Stimulated activated CD8-positive, alpha-beta memory T cell treated with anti-CD3 and anti-CD28 coated beads, Interleukin-4, amount 100 ng/mL, for 1 hour (primary cell): ENCODE measurements at places on chromosomes 4 and X.

- DNase-seq = no peak
Measured at GRCh38 chrX:120310861-120311726, at the start of gene TMEM255A. Gene TMEM255A, minus strand, starts transcription at chrX:120311461. Its CDS starts 152 bp downstream, at chrX:120311309.

DNA sequence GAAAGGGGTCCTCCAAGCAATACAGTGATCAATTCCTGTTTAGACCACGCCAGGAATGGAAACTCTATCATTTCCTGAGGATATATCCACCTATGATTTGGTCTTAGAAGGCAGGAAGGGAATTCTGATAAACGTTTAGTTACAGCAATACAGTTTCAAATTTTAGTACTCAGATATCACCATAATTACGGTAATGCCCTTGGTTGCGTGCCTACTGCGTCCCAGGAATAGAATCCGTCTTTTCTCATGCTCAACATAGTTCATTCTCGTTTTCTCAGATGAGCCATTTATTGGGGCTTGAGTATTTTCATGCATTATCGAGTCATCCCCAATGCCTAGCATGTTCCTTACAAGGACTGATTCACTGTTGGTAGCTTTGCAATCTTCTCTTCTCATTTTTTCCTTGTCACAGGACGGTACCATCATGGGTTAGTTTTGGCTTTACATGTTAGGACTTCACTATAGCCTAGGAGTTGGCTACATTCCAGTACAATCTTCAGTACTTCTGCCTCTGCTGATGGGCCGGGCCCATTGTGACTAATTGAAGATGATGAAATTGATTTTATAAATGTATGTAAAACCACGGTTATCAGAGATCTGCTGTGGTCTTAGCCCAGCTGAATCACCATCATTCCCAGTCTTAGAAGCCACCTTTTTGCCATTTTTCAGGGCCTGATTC, 4.4 kb upstream of the PRKX start:
- DNase-seq = no peak

- no peak for DNase-seq
Measured at GRCh38 chrX:153319295-153320046, 2.1 kb downstream of the PNMA6F start.

GRCh38 chr4:123064390-123064789, 142.0 kb upstream of the NUDT6 start:
- DNase-seq = no peak
